Esophagus muscularis mucosa (tissue), 4 donors: ENCODE measurements at places on chromosomes 6 and 20. TPM values are rescaled to one million over a fixed set of nuclear protein-coding genes. Genes with fewer than 3 reads are reported as not detected.

The ZBP1 gene
- total RNA-seq = 0.75 TPM

- peaks cover 5% of the 10 kb centered on the region for H3K36me3 ChIP-seq
- no peak for DNase-seq
- H3K4me1 ChIP-seq = peaks cover 9% of the 10 kb centered on the region
- no peak overlapping the region for H3K27ac ChIP-seq
- no peak overlapping the region for H3K4me3 ChIP-seq
These were observed 29.1 kb downstream of the RSPO3 start for GRCh38 chr6:127147534-127147933.

DNA sequence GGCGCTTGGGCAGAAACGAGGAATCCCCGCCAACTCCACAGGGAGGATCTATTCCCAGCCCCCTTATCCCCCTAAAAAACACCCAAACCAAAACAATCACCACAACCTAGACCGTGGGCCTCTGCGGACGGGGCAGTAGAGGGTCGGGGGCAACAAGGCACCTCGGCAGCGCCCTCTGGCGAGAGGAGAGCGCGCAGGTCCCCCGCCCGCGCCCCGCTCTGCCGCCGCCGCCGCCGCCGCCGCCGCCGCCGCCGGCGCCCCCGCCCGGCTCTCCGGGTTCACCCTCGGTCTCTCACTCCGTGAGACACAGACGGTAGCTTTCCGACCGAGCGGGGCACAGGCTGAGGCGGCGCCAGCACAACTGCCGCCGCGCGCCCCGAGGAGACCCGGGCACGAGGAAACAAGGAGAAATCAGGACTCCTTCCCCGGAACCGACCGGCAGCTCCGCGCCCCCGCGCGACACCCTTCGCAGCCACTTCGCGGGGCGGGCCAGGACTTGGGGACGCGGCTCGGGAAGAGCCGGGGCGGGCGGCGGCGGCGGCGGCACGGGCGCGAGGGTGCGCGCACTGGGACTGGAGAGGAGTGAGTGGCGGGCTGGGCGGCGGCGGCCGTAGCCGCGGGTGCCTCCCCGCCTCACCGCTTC is at the start of gene SLC35F1:
SLC35F1 (plus strand) TSS at position 307 of the 643 bp plus-strand sequence.
- DNase-seq = peak; percentile 84
- H3K27me3 ChIP-seq = peaks cover 56% of the 10 kb centered on the region
- H3K4me1 ChIP-seq = peaks cover 5% of the 10 kb centered on the region
- H3K36me3 ChIP-seq = no peaks in the 10 kb centered on the region
- peak within 1 kb of the TSS; percentile 33 for H3K27ac ChIP-seq
- peak within 1 kb of the TSS; percentile 60 for H3K4me3 ChIP-seq

The CDH26 gene
- 0.39 TPM for total RNA-seq
